Brain pericyte (primary cell): ENCODE measurements at places on chromosomes 4 and X.

DNA sequence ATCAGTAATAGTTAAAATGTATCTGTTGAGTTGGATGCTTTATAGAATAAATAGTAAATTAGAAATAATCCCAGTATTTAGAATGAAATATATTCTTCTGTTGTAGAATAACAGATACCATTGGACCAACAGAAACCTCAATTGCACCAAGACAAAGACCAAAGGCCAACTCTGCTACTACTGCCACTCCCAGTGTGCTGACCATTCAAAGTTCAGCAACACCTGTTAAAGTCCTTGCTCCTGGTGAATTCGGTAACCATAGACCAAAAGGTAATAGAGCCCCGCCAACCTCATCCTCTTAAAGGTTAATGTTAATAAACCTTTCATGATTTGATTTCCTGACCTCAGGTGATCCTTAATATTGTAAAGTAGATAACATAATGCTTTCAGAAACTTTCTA is 73.8 kb downstream of the PAQR3 start:
- no peak for DNase-seq

DNA sequence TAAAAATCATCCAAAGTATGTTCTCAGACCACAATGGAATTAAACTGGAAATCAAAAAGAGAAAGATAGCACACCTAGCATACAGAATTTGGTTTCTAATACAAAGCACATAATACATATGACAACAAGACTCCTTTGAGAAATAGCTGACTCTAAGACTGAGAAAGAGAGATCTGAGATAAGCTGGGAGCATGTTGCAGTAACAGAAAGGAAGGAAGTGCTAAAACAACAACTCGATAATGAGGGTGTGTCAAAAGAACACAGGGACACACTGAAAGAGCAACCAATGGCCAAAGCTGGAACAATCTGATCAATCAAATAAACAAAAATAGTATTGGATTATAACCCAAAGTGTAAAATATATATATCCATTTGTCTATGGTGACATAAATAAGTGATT is 586.6 kb downstream of the C4orf33 start:
- DNase-seq: no peak

GRCh38 chrX:152177497-152178269 is 39.3 kb upstream of the MAGEA10 start:
- DNase-seq: no peak

GRCh38 chr4:151238477-151238876 is 38.5 kb upstream of the PRSS48 start:
- DNase-seq: no peak

GRCh38 chr4:89077761-89078160 is 20.8 kb upstream of the FAM13A start:
- no peak for DNase-seq

DNA sequence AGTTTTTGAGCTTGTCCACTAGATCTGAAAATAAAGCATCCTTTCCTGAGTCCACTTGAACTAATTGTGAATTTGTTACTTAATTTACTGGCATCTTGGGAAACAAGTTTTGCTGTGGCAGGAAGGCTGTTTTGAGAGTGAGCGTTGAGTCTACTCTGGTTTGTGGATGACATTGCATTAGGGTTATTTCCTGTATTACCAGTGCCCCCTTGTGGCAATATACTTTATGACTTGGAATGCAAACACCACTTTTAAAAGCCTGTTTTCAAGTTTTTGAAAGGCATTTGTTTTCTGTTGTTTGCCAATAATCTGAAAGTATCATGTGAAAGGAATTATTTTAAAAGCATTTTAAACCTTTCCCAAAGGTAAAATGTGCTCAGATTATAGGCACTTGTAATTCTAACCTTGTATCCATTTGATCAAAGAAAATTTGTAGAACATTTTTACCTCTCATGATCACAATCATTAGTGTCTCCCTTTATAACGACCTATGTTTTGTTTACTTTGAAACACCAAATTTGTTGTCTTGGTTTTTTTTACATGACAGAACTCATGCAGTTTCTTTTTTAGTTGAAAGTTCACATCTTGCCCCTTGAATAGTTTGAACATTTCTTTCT is 18.0 kb upstream of the CYP2U1 start:
- peak; percentile 24 for DNase-seq

- no peak for DNase-seq
Measured at GRCh38 chr4:137283737-137284136, 248.6 kb downstream of the PCDH18 start.

DNA sequence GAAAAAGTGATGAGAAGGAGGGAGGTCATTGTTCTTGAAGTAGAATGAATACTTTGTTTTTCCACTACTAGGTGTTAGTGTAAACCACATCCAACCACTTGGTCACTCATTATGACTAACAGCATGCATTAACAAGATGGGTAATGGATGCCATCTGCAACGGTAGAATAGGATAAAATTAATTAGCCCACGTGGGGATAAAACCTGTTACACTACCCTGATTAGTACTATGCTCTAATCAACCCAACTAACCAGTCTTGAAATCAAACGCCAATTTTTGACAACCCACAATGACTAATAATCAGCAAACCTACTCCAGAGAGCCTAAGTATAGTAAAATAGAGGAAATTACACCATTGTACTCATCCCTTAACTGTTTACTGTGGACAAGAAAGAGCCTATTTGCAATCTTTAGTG is 93.4 kb upstream of the MCF2 start:
- DNase-seq: no peak

DNA sequence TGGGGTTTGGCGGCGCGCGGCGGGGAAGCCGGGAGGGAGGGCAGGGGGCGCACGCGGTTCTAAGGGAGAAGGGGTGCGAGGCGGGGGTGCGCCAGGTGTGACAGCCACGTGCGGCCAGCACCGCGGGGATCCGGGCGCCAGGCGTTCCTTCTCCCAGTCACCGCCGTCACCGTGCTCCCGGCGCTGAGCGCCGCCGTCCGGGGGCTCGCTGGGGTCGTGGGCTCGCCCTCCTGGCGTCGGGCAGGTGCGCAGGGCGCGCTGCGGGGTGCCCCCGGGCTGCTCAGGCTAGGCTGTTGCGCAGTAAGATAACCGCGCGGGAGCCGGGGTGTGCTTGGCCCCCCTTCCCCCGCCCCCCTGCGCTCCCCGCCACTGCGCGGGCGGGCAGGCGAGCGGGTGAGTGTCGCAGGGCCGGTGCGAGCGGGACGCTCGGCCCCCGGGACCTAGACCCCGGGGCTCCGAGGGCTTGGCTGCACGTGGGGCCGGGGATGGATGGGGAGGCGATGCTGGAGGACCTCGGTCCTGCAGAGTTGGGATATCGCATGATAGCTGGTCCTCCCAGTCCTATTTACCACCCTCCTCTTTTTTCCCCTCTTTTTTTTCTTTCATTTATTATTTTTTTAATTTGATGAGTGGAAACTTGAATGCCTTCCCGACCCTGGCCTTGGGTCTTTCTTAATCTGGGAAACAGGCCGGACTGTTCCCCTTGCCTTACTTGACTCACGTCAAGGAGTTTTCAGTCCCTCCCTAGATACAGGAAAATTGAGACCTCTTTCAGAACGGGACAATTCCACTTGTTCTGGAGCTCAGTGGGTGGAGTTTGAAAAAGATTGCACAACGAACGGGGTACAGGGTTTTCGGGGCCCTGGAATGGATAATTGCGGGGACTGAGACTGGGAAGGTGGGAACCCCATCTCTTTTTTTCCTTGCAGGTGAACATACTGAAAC is 797 bp downstream of the TXLNG start:
- DNase-seq: no peak
